ENCODE measurements at places on chromosomes 12 and 14.

DNA sequence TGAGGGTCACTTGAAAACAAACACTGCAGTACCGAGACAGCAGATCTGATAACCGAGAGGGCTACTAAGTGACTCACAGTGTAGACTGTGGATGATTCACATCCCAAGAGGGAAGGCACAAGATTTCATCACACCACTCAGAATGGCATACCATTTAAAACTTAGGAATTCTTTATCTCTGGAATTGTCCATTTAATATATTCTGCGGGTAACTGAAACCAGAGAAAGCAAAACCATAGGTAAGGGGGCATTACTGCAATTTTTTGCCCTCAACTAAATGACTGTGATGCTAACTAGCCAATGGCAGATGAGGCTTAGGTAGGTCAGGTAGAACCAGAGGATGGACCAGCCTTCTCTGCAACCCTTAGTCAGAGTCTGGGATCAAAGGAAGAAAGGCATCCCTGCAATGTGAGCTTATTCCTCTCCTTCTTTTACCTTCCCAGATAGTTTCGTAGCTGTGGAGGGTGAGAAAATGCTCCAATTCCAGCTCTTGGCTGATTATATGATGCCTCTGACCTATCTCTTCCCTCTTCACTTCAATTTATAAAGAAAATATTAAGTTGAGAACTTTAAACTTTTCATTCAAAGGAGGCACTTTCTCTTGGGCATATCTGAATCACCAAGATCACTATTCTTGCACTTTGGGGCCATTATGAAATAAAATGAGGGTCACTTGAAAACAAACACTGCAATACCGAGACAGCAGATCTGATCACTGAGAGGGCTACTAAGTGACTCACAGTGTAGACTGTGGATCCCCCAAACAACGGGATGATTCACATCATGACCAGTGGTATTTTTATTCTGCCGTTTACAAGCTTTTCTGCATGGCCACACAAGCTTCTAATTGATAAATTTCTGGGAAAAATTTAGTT, 6.8 kb downstream of the ART4 start:
- DNase-seq = no peak

DNA sequence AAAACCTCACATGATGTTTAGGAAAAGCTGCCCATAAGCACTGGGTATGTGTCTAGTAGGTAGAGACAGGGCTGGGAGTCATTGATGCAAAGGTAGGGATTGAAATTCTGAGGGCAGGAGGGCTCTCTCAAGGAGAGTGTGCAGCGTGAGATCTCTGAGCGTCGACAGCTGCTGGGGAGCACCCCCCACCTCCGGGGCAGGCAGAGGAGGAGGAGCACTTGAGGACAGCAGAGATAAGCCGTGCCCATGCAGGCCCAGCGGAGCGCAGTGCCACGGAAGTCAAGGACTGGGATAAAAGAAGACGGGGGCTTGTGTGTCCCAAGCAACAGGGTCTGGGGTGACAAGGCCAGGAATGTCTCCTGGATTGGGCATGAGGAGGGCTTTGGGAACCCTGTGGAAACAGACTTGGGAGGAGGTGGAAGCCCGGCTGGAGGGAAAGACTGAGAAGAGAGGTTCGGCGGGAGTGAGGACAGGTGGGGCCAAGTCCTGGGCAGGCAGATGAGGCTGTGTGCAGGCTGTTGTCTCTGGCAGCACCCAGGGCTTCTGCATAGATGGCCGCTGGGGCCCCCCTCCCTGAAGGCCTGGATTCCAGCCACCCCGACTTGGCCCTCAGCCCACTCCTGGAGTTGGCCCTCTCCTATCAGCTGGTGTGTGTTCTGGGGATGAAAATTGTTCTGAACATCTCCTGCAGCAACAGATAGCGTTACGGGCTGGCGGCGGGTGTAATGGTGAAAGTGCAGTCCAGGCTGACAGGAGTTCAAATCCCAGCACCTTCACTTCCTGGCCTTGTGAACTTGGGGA, 1.9 kb downstream of the CACNA2D4 start:
- DNase-seq = no peak

DNA sequence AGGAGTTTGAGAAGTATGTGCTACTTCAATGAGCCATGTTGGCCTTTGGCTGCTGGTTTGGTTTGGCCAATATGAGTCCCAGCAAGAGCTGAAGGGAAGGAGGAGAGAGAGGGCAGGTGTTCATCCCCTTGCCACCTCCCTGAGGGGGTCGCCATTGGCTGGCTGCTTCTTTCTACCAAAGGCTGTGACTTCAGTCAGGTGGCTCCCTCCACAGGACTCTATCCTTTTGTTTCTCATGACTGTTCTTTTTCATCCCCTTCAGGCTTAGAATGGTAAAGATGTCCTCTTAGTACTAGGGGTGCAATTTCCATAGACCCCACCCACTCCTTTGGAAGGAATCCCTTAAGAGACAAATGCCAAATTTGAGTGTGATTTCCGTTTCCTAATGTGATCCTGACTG, 31.2 kb upstream of the OTOGL start:
- peak; percentile 4 for DNase-seq

GRCh38 chr12:45279931-45280830, 64.3 kb downstream of the ANO6 start:
- no peak for DNase-seq

- DNase-seq = no peak
These were observed 253.6 kb upstream of the AVPR1A start for GRCh38 chr12:63404611-63405010.

DNA sequence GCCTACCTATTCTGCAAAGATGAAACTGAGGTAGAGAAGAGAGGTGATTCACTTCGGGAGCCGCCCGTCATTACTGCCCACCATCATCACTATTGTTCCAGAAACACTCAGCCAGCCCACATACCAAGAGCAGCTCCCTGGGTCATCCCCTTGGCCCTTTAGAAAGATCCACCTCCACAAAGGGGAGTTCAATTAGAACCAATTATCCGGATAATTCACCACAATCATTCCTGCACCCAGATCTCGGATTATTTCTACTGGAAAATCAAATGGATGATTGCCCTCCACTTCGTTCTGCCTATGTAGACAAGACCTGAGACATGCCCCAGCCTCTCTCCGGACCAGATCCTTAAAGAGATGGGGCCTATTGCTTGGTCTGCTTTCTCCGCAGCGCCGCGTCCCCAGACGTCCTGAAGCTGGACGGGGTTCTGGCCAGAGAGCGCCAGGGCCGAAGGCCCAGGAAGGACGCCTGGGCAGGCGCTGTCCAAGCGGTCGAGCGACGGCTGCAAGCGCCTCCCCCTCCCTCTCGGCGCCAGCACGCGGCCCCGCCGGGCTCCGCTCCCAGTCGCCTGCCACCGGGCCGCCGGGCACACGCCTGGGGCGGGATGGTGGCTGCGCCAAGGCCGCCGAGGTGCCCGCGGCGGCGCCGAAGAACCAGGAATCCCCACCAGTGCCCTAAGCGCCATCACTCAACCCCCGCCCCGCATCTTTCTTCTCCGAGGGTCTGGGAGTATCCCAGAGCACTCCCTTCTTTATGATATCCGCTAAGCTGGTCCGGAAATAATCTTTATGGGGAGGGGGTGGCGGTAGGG, 1.3 kb upstream of the ASCL1 start:
- DNase-seq = peak; percentile 43

DNA sequence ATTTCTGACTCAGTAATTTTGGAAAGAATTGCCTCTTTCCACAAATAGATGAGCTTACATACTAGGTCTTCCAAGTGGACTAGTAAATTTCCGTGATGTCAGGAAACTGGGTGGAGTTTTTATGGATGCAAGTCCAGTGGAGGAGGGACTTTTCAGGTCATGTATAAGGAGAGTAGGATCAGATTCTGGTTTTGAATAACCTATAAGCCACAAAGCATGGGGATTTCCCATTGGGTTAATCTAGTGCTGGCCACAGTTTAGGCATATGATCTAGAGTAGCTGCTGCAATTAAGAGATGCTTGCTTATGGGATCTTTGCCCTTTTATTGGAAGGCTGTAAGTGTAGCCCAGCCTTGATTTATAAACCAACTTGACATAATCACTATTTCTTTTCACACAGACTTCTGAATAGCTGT, 33.8 kb downstream of the STK38L start:
- DNase-seq = no peak

- no peak for DNase-seq
These were observed 74.9 kb upstream of the ATP2B1 start for GRCh38 chr12:89783359-89784060.

- DNase-seq = peak; percentile 39
These were observed 28.5 kb downstream of the FOS start for GRCh38 chr14:75306927-75307699.

- peak; percentile 78 for DNase-seq
These were observed 37.0 kb upstream of the NT5DC3 start for GRCh38 chr12:103877934-103878510.

GRCh38 chr12:89166121-89166520, 186.2 kb downstream of the DUSP6 start:
- no peak for DNase-seq

GRCh38 chr14:58467575-58467974, 40.1 kb downstream of the KIAA0586 start:
- DNase-seq = no peak

Data from NCI-H1930 (cell line).